ENCODE measurements at places on chromosomes 12 and 14.

- no peak for DNase-seq
Measured at GRCh38 chr12:105596731-105597130, 266.2 kb downstream of the C12orf75 start.

- peak; percentile 77 for DNase-seq
Measured at GRCh38 chr12:122064025-122064777, 14.4 kb upstream of the MLXIP start.

DNA sequence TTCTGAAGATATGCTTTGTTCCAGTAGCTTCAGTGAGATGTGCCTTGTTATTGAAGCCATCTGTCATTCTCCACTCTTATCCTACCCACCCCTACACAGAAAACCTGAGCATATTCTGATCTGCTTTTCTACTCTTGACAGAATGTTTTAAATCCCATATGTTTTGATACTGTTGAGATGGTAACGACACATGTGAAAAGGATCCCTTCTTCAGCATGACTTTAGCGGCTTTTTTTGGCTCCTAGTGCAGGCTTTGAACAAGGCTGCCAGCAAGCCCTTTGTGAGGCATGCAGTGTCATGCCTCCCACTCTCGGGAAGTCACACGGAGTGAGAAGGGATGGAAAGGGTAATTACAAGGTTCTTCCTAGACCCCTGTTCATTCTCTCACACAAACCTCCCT is 228.8 kb upstream of the RGS6 start:
- no peak for DNase-seq

GRCh38 chr12:57027805-57028153 is 11.4 kb upstream of the TAC3 start:
- DNase-seq: no peak

- no peak for DNase-seq
Measured at GRCh38 chr12:99135376-99135775, 490.3 kb downstream of the APAF1 start.

- DNase-seq: peak; percentile 9
Measured at GRCh38 chr12:55072083-55072482, 52.3 kb downstream of the NEUROD4 start.

GRCh38 chr14:44960646-44961045 is 1.1 kb downstream of the KLHL28 start:
- DNase-seq: no peak

DNA sequence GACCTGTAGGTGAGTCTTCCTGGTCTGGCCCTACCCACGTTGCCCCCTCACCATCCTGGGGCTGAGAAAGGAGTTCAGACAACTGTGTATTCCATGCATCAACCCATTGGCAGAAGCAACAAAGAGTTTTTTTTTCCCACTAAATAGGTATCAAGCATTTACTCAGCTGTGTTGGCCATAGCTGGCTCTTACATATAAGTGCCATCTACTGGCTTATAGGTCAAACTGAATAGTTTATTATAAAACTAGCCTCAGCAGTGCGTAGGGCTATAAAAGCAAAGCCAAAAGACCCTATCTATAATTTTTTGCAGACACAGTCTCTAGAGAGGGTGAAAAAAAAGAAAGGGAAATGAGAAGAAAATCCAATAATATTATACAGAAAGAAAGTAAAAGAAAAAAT is 765.2 kb upstream of the MGAT4C start:
- no peak for DNase-seq

GRCh38 chr12:128286970-128287369 is 20.0 kb downstream of the TMEM132C start:
- no peak for DNase-seq

DNA sequence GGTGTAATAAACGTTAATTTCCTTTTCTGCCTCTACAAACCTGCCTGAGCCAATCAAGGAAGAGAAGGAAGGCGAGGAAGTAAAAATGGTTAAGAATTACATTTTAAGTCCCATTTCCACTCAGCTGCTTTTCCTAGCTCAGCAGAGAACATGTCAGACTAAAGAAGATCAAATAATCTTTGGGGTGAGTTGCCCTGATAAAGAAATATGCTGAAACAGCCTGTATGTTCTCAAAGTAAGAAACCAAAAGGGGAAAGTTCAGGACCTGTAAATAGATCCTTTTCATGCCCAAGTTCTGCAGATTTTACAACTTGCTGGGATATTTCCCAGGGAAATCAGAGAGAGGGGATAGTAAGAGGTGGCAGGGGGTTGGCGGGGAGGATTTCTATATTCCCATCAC is 55.5 kb downstream of the PHLDA1 start:
- no peak for DNase-seq

GRCh38 chr14:20606190-20606901 is 15.2 kb upstream of the RNASE12 start:
- DNase-seq: no peak

GRCh38 chr14:52882824-52883223 is 68.0 kb downstream of the FERMT2 start:
- DNase-seq: no peak

DNA sequence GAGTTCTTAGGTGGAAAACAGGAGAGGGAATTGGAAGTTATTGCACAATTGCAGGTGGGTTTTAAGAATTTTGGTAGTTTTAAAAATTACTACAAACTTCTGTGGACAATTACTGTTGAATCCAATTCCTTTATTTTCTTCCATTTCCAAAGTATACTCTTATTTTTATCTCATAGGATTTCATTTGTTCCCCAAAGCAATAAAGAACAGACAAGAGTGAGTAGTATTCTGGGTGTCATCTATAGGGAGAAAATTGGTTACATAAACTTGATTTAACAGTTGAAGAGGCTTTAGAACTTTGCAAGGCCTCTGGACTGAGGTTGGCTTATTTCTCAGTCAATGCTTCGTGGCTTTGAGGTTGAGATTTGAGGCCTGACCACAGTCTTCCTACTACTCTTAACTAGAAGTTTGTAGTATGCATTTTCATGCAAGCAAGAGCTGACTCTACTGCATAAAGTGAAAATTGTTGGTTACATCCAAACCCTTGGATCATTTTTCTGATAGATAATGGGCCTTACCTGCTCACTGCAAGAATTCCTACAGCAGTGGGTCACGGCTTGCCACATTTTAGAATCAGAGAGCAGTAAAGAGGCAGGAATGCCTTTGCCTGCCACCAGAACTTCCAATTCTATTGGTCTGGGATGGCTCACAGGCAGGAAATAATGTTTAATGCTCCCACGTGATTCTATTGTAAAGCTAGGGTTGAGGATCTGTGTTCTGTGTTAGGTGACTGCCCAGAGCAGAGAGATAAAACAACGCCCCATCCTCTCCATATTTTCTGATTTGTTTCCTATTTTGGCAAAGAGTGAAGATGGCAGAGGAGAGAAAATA is 270.5 kb downstream of the TTC6 start:
- DNase-seq: no peak

DNA sequence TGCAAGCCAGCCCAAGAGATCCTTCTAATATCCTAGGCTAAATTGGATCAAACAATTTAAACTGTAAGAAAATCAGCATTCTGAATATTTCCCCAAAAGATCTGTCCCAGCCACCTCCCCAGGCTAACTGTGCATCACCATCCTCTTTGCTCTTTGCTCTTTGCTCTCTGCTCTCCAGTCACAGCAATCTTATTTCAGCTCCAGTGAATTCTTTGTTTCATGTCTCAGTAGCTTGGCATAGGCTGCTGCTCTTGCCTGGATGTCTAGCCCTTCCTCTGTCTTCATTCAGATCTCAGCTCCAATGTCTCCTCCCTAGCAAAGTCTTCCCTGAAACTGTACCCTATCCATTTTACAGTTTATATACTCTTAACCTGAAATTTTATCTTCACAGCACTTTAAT is 399.8 kb upstream of the USP15 start:
- DNase-seq: no peak

DNA sequence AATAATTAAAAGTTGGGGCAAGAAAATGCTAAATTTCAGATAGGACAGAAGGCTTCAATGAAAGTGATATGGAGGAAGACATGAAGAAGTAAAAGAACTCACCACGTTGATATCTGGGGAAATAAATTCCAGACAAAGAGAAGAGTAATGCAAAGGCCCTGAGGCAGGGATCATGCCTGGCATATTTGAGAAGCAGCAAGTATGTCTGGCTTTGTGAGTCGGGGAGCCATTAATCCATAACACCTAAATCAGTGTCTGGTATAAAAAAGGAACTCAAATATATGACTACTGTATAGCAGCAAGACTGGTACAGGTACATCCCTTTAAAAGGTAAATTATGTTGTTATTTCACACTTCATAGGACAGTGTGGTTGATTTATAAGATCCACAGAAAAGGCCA is 16.4 kb downstream of the BAZ1A start:
- no peak for DNase-seq

DNA sequence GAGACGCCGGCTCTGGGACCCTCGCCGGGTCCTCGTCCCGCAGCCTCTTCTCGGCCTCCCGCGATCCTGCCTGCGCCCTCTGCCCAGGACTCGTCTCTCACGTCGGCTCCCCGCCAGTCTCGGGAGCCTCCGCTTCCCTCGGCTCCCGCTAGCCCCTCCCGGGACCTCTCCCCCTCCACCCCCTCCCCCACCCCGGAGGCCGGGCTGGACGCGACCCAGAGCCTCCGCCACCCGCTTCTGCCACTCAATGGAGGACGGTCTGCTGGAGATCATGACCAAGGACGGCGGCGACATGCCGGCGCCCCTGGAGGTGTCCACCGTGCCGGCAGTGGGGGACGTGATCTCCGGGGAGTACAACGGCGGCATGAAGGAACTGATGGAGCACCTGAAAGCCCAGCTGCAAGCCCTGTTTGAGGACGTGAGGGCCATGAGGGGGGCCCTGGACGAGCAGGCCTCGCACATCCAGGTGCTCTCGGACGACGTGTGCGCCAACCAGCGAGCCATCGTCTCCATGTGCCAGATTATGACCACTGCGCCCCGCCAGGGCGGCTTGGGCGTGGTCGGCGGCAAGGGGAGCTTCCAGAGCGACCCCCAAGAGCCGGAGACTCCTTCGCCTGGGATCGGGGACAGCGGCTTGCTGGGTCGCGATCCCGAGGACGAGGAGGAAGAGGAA is 568 bp downstream of the CCDC184 start:
- DNase-seq: no peak

DNA sequence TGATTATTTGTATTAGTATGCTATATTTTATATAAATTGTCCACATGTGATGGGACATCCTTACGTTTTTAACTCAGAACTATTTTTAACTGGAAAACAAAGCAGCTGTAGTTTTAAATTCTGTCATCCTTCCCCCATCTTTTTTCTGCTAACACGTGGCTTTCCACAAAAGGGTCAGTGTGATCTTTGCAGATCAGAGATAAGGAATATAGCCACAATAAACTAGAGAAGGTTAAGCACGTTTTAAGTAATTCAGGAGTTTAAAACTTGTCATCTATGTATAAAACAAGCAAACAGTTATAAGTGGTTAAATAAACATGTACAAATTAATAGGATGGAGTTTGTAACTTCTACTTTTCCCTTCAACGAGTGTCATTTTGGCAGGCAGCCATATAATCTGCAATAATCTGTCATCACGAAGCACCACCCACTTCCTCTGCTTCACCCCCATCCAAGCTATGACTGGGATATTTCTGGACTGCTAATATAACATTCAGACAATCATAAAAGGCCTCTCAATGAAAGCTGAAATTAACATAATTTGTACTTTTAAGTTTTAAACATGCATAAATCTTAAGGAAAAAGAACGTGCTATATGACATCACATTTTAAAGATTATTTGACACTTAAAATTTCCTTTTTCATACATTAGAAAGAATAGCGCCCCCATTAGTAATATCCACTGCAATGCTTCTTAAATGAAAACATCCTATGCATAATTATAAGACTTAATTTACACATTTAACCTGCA is 15.3 kb downstream of the TAOK3 start:
- DNase-seq: no peak

- DNase-seq: peak; percentile 26
Measured at GRCh38 chr12:111451649-111452129, 46.0 kb downstream of the SH2B3 start.

DNA sequence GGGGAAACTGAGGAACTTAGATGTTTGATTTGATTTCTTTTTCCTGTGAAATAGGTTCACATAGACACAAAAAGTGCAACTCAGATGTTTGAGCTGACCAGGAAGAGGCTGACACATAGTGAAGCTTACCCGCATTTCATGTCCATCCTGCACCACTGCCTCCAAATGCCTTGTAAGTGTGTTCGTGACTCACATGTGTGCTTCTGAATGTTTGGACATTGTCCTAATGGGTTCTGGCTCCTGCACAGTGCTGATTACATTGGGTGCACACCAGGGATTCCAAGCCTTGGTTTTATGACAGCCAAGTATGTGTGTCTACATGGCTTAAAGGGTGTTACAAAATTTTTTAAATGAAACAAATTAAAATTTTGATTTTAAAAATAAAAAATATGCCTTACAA is 137.4 kb downstream of the DAAM1 start:
- no peak for DNase-seq

GRCh38 chr14:30608533-30609006 is 13.5 kb upstream of the SCFD1 start:
- DNase-seq: no peak

GRCh38 chr12:93704625-93705024 is 27.4 kb downstream of the CRADD start:
- DNase-seq: no peak

DNA sequence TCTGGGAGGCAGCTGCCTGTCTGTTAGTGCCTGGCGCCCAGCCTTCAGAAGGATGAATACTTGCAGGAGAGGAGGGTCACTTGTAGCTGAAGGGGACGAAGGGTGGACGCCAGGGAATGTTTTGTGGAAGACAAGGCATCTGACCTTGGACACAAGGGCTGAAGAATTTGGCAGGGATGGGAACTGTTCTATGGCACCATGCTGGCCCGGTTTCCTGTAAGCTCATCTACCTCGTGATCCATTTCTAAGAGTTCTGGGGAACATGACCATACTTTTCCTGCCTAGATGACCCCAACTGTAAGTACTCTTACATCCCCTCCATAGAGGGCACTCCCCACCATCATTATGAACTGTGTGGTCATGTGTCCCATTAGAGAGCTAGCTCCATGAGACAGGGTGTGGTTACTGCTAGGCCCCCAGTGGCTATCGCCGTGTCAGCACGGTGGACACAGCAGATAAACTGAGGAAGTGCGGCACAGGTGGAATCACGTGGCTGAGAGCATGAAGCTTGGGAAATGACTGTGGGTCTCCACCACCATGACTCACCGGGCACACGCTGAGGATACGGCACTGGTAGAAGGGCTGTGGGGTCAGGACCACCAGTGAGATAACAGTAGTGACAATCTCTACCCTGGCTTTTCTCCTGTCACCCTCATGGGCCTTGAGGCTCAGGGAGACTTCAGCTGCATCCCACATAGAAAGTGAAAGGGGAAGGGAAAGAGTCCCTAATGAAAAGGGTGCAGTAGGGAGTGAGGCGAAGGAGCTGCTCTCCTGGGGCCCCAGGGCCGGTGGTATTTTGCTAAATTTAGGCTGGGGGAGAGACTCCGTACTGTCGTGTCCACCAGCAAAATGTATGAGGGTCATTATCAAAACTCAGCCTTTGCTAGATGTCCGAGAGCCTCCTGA is 252.6 kb downstream of the FOXN3 start:
- DNase-seq: no peak

GRCh38 chr14:72780751-72781150 is 113.2 kb downstream of the DPF3 start:
- no peak for DNase-seq

All from RWPE1 (cell line).